Cortex of kidney (tissue), 1 donor: ENCODE measurements at places on chromosomes 3 and 15.

GRCh38 chr3:71584394-71585011 lies 975 bp upstream of the FOXP1 start:
- no peak for DNase-seq

DNA sequence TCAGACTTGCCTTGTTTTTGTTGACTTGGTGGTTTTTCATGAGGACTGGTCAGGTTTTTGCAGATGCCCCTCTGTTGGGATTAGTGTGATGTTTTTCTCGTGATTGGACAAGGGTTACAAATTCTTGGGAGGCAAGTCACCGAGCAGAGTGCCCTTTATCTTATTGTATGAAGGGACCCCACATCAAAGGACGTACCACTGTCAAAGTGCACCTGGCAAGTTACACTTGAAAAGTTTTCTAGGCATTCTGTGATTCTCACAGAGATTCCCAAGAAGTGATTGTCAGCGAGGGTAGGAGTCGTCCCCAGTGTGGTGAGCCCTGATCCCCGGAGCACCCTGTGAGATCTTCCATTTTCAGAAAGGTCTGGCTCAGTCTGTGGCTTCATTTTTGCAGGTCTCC lies 110.1 kb downstream of the POLR2M start:
- no peak for DNase-seq

DNA sequence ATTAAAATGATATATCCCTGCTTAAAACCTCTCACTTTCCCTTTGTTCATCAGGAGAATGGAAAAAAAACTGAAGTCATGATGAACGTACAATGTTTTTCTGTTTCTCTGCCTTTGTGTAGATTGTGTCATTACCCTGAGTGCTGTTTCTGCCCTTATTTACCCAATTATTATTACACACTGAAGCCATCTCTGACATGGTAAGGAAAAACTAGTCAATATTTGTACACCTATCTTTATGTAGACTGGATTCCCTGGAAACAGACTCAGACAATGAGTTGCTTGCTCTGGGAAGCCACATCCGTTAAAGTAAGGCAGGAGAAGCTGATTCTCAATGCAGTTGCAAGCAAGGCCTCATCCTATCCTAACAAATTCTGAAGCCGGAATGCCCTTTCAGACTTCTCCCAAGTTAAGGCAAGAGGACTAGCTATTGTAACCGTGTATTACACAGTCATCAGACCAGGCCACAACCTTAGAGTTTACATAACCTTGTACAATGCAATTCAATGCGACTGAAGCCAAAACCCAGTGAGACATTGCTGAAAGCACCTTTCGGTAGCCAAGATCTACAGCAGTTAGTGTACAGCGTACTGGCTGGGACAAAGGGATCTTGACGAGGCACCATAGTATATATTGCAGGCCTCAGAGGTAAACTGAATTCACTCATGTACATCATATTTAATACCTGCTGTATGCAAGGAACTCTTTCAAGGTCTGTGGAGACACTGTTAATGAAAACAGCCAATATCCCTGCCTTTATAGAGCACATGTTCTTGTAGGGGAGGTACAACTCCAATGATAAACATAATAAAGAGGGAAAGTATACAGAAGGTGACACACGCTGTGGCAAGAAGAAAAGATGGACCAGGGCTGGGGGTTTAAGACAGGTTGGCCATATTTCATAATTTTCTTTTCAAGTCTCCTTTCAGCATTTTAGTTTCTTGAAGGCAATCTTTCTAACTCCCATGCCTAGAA lies 1040.8 kb upstream of the SEMA6D start:
- no peak for DNase-seq

DNA sequence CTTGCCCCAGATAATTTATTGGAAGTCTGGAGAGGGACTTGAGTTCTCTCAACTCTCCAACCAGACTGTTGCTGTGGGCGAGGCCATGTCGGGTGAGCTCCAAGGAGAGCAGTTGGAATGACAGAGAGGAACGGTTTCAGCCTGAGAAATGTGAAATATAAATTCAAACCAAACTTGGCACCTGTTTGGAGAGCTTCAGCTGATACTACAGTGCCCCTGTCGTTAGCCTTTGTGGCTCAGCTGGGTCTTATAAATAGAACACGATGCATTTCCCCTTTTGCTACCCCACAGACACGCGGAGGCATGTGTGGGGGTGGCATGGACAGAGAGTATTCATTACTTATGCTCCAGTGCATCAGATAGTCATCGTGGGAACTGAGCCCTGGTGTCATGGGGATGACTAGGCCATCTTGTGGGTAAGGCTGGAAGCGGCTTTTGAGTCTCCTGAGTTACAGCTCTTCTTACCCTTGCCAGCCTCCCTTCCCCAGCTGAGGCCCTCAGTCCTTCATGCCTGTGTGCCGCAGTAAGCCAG lies 15.6 kb downstream of the SMAD3 start:
- DNase-seq: no peak

GRCh38 chr15:62482785-62483429 lies 317.8 kb upstream of the C2CD4B start:
- DNase-seq: no peak

DNA sequence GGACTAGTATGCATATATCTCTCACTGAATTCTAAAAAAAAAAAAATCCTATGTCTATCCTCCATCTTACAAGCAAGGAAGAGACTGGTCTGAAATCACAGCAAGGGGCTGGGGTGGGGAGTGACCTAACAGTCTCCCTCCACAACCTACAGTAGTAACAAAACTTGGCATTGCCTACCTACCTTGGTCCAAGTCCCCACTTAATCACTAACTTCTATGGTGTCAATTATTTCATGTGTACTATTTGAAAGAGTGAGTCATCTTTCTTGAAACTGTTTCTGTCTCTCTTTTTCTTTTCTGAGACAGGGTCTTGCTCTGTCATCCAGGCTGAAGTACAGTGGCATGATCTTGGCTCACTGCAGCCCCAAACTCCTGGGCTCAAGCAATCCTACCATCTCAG lies 36.8 kb downstream of the CHAC1 start:
- no peak for DNase-seq

DNA sequence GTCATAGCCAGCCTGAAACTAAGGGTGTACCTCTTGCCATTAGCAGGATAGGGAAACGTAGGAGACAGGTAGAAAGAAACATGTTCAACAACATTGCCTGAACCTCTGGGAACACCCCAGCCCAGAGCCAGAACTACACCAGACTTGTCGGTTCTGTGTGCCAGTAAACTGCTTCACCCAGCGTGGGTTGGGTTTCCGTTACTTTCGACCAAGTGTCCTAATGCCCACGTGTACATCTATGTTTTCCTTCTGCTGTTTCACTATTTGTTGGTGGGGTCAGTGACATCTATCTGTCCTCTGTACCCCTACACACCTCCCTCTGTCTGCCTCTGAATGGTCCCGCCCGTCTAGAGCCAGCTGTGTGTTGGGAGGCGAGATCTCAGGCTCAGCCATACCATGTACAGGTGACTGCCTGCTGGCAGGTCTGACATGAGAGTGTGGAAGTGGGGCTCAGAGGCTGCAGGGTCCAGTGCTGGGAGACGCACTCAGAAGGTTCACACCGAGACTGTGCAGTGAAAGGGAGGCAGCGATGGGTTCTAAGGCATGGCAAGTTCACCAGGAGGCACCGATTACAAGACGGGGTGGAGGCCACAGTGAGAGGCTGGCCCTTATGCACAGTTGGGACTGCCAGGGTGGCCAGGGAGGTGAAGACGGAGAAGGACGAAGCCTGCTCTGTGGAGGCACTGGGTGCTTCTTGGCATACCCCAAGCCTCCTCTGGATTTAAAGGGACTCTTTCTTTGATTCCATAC lies 36.4 kb downstream of the SSUH2 start:
- no peak for DNase-seq
